ENCODE measurements at places on chromosomes 12 and 14.

DNA sequence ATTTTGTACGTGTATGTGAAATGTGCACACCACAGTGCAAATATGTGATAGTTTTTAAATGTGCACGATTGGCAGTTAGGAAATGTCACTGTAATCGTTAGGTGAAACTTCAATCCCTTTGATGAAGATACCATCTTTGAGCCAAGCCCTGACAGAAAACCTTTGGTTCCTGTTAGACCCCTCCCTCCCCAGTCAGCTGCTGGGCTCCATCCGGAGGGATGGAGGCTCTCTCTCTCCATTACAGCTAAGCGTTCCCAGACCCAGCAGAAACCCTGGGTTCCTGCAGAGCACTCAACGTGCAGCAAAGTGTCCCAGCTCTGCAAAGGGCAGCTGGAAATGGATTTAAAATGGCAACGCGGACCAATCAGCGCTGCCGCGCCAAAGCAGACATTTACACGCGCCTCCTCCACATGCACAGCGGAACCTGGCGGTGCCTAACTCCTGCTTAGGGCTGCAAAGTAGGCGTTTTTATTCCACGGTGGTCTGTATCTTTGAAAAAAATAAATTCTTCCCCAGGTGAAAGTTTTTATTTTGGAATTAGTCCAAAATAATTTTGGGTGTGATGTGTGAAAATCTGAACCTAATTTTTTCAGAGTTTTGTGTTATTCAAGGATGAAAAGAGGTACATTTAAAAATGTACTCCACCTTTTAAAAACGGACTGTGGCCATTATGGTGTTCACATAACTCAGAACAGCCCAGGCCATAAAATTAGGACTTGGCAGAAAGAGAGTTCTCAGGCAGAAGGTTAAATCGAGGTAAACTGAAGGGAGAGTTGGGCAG lies 1.4 kb upstream of the HMGA2 start:
- DNase-seq = no peak

DNA sequence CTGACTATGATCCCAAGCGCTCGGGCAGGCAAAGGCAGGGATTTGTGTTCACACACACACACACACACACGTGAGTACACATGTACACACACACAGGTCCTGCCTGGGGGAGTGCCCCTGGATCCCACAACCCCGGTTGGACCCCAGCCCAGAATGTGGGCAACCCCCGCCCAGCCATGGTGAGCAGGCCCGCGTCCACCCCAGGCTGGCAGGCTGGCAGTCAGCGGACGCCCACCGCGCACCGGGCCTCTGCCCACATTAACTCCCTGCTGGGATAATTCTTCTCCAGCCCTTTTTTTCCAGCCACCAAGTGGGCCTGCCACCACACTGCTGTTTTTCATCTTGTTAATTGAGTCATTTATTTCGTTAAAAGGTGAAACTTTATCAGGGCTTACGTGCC lies 256.2 kb downstream of the BCL11B start:
- DNase-seq = no peak

GRCh38 chr14:20683891-20684661 lies at the start of gene RNASE4:
Gene RNASE4, plus strand, starts transcription at chr14:20684560. Its CDS starts 14,812 bp downstream, at chr14:20699372.
- peak; percentile 89 for DNase-seq

DNA sequence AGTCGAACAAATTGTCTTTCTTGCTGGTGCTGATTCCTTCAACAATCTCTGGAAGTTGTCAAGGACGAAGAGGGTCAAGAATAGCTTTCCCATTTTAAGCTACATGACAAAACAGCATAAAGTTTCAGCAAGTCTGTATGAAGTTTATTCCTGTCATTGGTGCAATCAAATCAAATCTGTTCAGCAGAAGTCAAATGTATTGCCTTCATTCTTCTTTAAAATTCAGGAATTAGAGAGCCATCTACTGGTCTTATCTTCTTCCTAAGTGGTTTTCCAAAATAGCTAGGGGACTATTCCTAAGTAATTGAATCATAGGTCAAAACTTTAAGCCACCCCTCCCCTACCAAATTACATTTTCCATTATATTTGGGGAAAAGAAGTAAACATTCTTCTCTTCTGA lies 990.2 kb downstream of the GALC start:
- DNase-seq = peak; percentile 32

- DNase-seq = no peak
Measured at GRCh38 chr12:46470036-46470627, 97.6 kb upstream of the SLC38A2 start.

DNA sequence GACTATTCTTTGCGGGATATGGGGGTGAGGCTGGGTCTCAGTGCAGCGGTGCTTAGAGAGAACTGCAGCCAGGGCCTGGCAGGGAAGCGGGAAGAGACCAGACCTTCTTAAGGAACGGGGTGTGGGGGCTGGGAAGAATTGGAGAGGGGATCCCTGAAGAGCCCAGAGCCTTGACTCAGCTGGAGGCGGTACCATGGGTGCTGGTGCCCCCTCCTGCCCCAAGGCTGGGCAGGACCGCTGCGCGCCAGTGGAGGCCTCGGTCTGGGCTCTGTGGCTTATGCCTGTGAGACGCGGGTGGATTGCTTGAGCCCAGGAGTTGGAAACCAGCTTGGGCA lies 1.3 kb upstream of the RNU7-1 start:
- DNase-seq = no peak

DNA sequence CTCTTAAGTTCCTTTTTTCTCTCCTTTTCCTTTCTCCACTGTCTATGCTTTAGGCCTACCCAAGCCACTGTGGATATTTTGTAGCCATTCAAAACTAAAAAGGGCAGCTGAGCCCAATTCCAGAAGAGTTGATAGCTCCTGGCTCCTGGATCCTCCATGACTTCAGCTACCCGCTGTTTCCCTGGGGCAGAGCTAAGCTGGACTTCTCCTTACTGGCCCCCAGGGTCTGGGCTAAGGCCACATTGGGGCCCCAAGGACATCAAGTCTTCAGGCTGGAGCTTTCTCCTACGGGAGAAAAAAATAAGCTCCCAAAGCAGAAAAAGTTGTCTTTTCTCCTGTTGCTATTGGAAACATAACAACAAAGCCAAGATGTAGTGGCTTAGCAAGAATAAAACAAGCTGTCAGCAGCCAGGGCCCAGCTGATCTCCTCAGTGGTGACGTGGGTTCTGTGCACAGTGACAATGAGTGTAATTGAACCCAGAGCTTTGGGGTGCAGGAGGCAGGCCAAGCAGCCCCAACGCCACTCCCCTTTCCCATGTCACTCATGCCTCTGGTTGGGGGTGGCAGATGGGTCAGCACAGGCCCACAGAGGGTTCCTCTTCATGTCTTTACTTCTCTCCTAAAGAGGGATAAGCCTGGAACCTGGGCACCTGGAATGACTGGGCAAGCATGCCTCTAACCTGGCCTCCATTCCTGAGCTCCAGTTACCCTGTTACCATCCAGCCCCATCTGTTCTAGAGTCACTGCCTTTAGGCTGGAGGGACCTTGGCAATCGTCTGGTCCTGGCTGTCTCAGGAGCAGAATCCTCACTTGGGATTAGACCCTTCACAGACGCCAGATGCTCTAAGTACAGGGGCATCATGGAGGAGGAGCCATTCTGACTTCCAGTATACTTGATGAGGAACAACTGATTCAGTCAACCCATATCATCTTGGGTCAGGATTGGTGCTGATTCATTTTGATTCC lies 171.2 kb downstream of the ZFP36L1 start:
- no peak for DNase-seq

DNA sequence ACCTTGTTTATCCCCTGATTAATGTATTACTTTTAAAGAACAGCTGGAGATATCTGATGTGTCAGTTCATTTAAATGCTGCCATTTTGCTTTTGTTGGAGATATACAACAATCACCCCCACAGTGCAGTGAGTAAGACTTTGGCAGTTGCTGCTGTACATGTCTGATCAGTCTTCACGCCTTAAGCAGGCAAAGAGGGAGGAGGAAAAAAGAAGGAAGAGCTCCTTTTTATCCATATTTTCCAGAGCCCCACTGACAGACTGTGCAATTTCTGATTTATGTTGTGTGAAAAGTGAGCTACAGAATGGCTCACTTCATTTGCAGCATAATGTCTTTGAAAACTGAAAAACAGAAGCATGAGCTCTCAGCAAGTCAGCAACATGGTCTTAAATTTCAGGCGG lies 319.7 kb upstream of the LRIG3 start:
- DNase-seq = no peak

DNA sequence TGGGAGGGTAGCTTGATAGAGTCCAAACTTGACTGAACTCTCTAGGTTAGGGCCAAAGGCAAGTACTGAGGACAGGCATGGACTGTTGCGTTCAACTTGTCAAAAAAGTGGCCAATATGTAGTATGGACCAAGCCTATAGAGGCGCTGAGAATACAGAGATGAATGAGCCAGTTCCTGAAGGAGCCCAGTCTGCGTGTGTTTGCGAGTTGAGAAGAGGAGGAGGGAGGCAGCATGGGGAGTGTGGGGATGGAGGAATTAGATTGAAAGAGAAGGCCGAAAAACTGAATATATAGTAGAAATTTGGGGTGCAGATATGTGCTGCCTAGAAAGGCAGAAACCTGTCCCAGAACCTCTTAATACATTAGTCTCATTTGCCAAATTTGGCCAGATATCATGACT lies 412.4 kb downstream of the PCNX1 start:
- DNase-seq = peak; percentile 23

DNA sequence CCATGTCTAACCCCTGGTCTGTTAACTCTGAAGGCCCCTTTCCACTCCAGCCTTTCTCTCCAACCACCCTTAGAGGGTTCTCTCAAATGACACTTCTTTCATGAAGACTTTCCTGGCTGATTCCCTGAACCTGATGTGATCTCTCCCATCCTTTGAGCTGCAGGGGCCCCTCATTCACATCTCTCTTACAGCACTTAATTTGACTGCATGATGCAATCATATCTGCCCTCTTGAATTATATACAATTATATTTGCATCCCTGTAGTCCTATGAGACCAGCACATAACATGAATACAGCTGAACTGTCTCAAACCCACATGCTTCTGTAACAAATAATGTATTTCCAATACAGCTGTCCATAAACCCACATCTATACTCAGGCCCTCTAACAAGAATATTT lies 56.4 kb downstream of the PPP2R5E start:
- peak; percentile 12 for DNase-seq

GRCh38 chr14:49463146-49463545 lies 123.0 kb downstream of the RPS29 start:
- no peak for DNase-seq

GRCh38 chr14:78933948-78934524 lies 763.9 kb downstream of the NRXN3 start:
- DNase-seq = peak; percentile 15

DNA sequence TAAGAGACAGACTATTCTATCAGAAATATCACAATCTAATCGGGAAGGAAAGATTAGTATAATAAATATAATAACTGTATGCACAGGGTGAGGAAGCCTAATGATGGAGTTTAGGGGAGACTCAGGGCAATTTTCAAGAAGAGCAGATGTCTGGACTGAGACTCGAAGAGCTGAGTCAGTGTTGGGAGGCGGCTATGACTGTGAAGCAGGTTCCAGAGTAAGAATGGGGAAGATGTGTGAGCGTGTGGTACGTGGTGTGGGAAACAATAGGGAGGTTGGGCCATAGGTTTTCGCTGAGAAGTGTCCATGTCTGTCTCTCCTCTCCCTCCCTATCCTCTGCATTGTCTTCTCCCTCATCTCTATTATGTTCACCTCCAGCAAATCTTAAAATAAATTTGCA lies 85.6 kb downstream of the LMO3 start:
- DNase-seq = peak; percentile 16

GRCh38 chr12:24379861-24380521 lies 430.5 kb upstream of the SOX5 start:
- DNase-seq = no peak

DNA sequence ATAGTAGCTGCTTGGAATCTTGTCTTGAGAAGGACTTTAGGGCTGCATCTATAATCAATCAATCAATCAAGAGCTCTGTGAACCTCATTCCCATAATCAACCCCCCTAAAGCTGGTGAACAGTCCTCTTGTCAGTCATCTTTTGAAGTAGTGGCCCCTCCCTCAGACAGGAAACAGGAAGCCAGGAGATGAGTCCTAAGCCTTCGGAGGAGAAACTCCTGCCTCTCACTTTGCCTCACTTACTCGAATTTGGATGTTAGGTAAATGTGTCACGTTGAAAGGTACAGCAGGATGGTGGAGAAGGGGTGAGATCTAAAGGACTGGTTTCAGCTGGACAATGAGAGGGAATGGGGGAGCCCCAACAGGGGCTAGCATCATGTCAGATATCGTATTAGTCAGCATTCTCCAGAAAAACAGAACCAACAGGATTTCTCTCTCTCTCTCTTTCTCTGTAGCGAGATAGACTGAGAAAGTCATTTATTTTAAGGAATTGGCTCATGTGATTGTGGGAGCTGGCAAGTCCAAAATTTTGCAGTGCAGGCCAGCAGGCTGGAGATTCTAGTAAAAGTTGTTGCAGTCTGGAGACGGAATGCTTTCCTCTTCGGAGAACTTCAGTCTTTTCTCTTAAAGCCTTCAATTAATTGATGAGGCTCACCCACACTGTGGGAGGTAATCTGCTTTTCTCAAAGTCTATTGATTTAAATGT lies 144.4 kb upstream of the PWP1 start:
- DNase-seq = no peak

DNA sequence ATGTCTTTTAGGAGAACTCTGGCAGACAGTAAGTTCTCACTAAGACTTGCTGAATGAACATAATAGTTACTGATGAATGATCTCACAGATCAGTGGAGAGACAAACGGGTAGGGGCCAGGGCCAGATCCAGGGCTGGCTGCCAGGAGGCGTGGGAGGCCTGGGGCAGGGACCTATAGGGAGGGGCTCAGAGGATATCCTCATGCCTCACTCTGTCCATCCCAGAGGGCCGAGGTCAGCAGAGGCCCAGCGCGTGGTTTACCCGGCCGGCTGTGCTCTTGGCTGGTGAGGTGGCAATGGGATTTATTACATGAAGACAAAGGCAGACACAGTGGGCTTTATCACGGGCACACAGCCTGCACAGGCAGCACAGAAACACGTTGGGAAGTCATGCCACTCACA lies 85.4 kb downstream of the CHGA start:
- no peak for DNase-seq

DNA sequence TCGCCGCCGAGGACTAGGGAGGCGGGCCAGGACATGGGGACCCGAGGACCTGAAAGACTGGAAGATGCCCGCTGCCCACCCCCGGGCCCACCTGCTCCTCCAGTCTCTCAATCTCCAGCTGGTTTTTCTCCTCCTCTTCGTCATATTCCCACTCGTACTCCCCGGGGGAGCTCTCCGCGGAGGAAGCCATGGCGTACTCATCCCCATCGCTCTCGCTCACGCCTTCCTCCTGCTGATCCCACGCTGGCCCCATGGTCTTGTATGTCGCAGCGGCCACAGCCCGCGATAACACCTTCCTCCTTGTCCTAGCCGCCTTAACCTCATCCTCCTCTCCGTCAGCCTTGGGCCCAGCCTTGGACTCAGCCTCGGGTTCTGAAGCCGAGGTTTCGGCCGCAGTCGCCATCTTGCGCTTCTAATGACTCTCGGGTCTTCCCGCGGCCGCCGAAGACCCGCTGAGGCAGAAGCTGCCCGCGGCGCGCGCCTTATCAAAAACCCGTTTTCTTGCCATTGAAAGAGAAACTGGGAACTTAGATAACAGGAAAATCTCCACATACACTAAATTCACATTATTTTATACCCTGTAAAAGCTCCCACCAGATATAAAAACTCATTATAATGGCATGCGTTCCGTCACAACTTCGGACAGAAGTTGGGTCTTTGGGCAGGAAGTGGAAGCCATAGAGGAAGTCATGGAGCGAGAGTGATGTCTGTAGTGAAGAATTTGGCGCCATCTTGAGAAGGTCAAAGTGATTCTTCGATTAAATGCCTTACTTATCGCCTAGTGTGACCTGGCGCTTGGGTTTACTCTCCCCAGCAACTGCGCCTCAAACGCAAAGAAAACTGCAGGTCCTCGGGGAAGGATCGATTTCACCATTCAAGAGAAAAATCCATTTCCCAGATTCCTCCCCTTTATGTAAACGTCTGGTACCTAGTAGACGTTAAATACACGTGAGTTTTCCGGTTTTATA lies at the start of gene SART3:
SART3 (minus strand) TSS at position 422 of the 968 bp plus-strand sequence; CDS start at position 403, 19 bp downstream.
- peak; percentile 95 for DNase-seq

- no peak for DNase-seq
Measured at GRCh38 chr12:127899971-127900370, 367.0 kb upstream of the TMEM132C start.
